Endothelial cell (in vitro differentiated cells): ENCODE measurements at places on chromosomes 3 and 15. TPM values are rescaled to one million over a fixed set of nuclear protein-coding genes. Genes with fewer than 3 reads are reported as not detected.

PTPRG gene
- 80.7 TPM for total RNA-seq

COL6A5 gene
- total RNA-seq = not detected

LRRIQ4 gene
- 0.38 TPM for total RNA-seq

SH2D7 gene
- not detected for total RNA-seq

DNA sequence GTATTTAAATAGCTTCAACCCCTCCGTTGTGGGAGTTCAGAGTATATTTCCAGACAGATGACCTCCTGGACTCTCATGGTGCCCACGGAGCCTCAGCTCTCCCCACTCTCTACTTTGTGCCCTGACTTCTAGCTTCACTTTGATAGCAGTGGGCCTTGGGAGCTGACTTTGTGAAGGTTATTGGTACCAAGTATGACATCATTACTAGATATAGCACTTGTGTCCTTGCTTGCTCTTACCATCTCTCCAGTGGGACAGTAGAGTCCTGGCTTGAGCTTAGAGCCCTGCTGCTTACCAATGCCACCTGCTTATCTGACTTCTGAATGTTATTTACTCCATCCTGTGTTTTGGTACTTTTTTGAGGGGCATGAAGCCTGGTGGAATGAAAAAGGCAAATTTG is 53.4 kb downstream of the PPM1L start:
- no peak for DNase-seq

GRCh38 chr3:132405188-132405587 is 12.1 kb upstream of the DNAJC13 start:
- DNase-seq = no peak

DNA sequence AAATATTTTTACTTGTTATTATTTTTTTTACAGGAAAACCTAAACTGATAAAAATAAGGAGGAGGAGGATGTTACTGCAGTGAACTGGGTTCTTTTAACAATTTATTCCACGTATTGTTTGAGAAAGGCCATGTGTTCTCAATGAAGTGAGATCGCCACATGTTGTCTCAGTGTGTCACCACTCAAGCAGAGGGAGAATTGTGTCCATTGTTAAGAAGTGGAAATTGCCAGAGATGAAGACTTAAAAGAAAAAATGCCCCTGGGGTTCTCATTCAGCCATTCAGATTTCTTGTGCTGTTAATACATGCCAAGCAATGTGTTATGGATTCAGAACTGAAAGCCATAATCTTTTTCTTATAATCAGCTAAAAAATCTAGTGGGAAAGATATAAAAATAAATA is 297.1 kb downstream of the NSUN3 start:
- DNase-seq = no peak

DNA sequence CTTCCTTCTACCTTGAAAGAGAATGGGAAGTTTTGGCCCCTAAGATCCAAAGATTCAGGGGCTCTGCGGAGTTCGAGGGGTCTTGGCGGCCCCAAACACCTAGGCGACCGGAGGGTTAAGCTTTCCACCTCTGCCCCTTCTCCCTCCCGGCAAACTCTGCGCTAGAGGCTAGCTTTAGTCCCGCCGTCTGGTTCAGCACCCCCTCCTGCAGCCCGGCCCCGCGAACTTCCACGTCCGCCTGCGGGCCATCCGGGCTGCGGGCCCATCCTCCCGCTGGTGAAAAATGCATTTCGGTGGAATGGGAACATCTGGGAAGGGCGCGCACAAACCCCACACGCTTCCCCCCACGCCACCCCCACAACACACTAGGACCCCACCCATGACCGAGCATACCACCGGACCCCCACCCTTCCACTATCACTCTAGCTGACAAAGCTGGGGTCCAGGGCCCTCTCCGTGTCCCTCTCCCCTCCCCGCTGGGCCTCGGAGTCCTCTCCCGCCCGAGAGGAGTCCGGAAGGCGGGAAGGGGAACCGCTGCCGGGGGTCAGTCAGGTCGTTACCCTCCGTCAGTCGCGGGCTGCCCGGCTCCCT is 1.0 kb downstream of the SHOX2 start:
- peak; percentile 25 for DNase-seq

DNA sequence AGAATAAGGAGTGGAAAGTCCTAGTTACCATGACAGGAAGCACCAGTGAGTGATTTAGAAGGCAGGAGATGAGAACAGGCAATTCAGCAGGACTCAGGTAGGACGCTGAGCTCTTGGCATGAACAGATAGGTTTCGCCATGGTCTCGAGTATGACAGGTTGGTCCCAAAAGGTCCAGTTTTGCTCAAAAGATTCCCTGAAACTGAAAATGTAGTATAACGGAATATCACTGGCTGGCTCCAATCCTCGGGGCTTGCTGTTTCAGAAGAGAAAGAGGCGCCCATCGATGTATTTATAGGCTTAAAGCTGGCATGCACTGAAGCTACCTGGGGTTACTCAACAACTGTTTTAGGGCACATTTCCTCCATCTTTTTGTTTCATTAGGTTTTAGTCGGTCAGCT is 59.2 kb downstream of the SRGAP3 start:
- DNase-seq = no peak

DNA sequence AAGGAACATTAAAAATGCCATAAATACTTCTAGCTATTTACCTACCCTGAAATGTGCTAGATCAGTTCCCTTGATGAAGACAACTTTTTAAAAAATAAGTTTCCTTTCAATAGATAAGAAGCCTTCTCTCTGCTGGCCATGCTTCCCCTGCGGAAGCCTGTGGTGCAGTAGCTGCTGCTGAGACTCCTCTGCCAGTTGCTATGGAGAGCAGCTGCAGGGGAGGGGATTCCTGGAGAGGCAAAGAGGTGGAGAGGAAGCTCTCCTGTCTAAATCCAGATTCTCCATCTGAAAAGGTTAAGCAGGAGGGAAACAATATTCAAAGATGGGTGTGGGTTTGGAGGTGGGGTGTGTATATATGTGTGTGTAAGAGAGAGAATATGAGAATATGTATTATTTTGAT is 69.8 kb upstream of the BFSP2 start:
- DNase-seq = peak; percentile 50

GRCh38 chr3:147418808-147419701 is 9.9 kb downstream of the ZIC1 start:
- DNase-seq = peak; percentile 77

GRCh38 chr15:96792216-96792615 is 461.7 kb downstream of the NR2F2 start:
- DNase-seq = no peak

- DNase-seq = no peak
Observed at GRCh38 chr15:36591536-36592411, 12.3 kb downstream of the CDIN1 start.

DNA sequence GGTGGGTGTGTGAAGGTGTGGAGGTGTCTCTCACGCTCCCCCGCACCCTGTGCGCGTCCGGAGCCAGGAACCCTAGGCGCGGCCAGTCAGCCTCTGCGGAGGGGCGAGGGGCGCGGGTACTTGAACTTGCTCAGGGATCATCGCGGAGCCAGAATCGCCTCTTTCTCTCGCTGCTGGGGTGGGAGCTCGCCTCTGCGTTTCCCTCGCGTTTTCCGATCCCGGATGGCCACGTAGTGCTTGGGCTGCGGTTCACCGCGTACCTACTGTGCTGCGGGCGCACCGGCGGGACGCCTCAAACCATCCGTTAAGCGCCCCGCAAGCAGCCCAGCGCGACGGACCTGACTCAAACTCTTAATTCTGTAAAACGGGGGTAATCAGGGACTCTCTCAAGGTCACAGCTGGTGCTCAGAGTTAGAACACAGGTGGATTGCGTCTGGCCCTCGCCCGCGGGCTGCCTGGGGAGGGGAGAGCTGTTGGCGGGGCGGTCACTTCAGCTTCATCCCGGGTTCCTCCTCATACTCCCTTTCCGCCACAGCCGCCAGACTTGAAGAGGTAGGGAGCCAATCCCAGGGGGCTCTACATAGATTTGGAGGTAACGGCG is 686 bp downstream of the MYRIP start:
- peak; percentile 14 for DNase-seq
